ENCODE measurements at places on chromosomes 1 and 21. TPM values are rescaled to one million over a fixed set of nuclear protein-coding genes. Genes with fewer than 3 reads are reported as not detected.

IGSF21 gene
- total RNA-seq = not detected

HES5 gene
- not detected for total RNA-seq

PGLYRP4 gene
- 0.26 TPM for total RNA-seq

MIXL1 gene
- 0.15 TPM for total RNA-seq

PROK1 gene
- total RNA-seq = not detected

C1orf226 gene
- total RNA-seq = not detected

GBP7 gene
- not detected for total RNA-seq

UBXN11 gene
- 17.9 TPM for total RNA-seq

SEC16B gene
- total RNA-seq = not detected

FCRL3 gene
- 0.41 TPM for total RNA-seq

DIP2A gene
- total RNA-seq = 49.3 TPM

MEX3A gene
- 0.21 TPM for total RNA-seq

AADACL4 gene
- total RNA-seq = not detected

LGR6 gene
- not detected for total RNA-seq

ZFP69 gene
- 3.4 TPM for total RNA-seq

Measured in activated T-helper 17 cell treated with anti-CD3 and anti-CD28 coated beads, Interleukin-2, amount 50 U/mL, for 72 hours (primary cell).